ENCODE measurements at places on chromosomes 13 and 19.
A peak's percentile ranks its signal among the peaks of the same experiment; 100 is the strongest.

DNA sequence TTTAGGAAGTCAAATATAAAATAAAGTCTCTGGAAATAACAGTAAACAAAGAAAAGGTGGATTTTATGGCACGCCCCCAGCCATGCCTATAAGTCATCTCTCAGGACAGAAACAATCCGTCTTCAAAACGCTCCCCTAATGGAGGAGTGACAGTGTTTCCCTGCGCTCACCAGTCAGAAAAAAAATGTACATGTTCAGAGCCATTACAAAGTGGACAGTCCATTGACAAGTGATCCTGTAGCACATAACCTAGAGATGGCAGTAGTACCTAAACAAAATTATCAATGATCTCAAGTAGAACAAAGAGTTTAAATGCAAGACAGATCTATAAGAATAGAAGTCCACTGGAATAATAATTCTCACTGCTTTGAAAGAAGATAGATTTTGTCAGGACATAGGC lies 891.7 kb upstream of the MIR17HG start:
- no peak for DNase-seq

GRCh38 chr19:48543121-48543710 lies 8.8 kb upstream of the SULT2B1 start:
- peak; percentile 78 for DNase-seq

- DNase-seq: peak; percentile 26
Observed at GRCh38 chr13:30301827-30302226, 5.5 kb downstream of the KATNAL1 start.

- no peak for DNase-seq
Observed at GRCh38 chr19:37909661-37910199, 2.7 kb downstream of the SIPA1L3 start.

DNA sequence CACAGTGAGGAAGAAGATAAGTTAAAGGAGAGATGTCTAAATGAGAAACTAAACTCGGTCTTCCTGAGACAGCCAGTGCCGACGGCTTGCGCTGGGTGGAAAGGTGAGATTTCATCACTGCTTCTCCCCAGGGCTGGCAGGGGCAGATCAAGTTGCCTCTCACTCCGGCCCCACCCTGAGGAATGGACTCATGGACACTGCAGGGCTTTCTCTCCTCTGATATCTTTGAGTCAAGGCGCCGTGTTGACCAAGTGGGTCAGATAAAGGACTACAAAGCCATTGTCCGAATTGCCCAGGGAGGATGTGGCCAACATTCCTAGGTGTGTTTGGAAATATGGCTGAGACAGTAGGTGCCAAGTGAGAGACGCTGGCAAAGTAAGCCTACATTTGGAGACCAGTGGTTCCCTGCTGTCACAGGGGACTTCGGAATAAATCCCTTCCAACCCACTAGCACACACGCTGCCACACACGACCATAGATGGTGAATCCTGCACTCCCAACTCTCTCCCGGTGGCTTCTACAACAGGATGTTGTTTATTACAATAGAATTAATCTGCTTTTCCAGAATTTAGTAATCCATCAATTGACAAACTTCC lies 156.5 kb upstream of the TSC22D1 start:
- DNase-seq: no peak

DNA sequence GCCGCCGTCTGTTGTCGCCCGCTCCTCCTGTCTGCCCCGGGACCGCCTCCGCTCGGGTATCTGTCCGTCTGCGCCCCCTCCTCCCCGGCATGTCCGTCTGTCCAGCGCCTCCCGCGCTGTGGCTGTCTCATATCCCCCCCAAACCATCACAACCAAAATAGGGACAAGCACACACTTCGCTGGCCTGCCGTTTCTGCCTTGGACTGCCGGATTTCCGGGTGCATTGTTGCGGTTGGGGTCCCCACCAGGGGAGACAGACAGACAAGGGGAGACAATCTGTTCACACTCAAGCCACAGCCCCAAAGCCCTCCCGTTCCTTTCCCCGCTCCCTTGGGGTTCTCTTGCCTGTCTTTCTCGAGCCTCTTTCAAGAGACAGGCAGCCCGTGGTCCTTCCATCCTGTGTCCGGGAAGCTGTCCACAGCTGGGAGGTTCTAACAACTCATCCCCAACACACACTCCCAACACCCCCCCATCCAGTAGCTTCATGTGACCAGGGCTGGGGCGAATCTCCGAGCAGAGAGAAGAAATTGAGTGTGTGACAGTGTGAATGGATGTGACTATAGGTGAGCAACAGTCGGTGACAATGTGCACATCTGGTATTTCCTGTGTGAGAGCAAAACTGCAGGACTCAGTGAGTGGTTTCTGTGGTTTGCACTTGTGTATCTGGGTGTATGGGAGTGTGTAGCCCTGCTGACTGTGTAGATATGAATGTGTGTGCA lies 16.5 kb upstream of the FOSB start:
- no peak for DNase-seq

DNA sequence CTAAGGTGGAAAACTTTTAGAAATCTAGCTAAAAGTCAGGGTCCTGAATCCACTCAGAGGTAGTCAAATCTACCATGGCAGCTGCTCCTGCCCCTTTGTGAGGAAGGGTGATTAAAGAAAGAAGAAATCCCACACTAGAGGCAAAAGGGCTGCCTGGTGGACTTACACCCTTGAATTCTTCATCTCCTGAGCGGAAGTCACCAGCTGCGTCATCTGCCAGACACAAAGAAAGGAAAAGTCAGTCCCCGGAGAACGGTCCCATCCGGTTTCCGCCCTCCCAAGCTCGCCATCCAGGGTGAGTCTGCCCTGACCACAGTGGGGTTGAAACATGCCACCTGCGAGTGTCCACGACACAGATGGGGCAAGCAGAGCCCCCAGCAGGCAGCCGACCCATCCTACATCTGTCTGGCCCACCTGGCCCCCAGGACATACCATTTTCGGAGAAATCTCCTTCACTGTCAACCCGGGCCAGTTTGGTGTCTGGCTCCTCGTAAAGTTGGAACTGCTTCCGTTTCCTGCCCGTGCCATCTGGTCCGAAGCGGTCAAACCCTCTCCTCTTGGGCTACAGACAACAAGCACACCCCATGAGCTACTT lies 7.7 kb downstream of the AKAP8 start:
- DNase-seq: no peak

Data from keratinocyte (primary cell).